ENCODE measurements at places on chromosomes 7 and 10.

- no peaks in the 10 kb centered on the region for H3K4me1 ChIP-seq
- peaks cover 9% of the 10 kb centered on the region for H3K27me3 ChIP-seq
- DNase-seq = no peak
- H3K4me3 ChIP-seq = no peak overlapping the region
- no peaks in the 10 kb centered on the region for H3K36me3 ChIP-seq
Measured at GRCh38 chr7:78080811-78081210, 282.2 kb downstream of the PHTF2 start.

- H3K27me3 ChIP-seq = peaks cover 9% of the 10 kb centered on the region
- H3K4me3 ChIP-seq = peak overlapping the region; percentile 80
- peak overlapping the region; percentile 27 for H3K27ac ChIP-seq
- peaks cover 15% of the 10 kb centered on the region for H3K36me3 ChIP-seq
Measured at GRCh38 chr7:149625340-149625946, 127.8 kb upstream of the ZNF746 start.

- H3K36me3 ChIP-seq = no peaks in the 10 kb centered on the region
- H3K27ac ChIP-seq = no peak overlapping the region
- peaks cover 19% of the 10 kb centered on the region for H3K27me3 ChIP-seq
Measured at GRCh38 chr10:10362800-10363199, 654.9 kb upstream of the CELF2 start.

GRCh38 chr7:66920256-66920655 is 769 bp upstream of the TMEM248 start:
- peak overlapping the region; percentile 99 for H3K4me3 ChIP-seq
- peaks cover 4% of the 10 kb centered on the region for H3K27me3 ChIP-seq
- H3K27ac ChIP-seq = peak overlapping the region; percentile 99
- peaks cover 38% of the 10 kb centered on the region for H3K4me1 ChIP-seq

DNA sequence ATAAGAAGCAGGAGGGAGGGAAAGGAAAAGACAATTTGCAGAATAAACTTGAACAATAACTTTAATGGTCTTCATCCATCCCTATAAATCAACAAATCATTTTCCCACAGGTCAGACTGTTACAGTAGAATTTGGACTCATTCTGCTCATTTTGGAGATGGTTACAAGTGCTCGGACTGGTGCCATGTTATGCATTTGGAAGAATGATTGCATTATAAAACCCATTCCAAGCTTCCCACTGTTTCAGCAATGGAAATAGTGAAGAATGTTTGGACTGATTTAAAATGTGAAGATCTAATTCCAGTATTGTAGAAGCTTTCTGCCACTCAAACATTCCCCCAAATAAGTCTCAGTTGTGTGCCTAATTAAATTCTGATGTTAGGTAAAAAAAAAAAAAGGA is 99.7 kb upstream of the ZEB1 start:
- H3K27ac ChIP-seq = no peak overlapping the region
- H3K36me3 ChIP-seq = no peaks in the 10 kb centered on the region
- no peaks in the 10 kb centered on the region for H3K4me1 ChIP-seq
- no peak overlapping the region for H3K4me3 ChIP-seq

GRCh38 chr7:98681511-98681910 is 64.4 kb downstream of the NPTX2 start:
- peaks cover 2% of the 10 kb centered on the region for H3K36me3 ChIP-seq
- H3K4me3 ChIP-seq = no peak overlapping the region
- H3K27me3 ChIP-seq = peaks cover 11% of the 10 kb centered on the region
- H3K4me1 ChIP-seq = no peaks in the 10 kb centered on the region
- DNase-seq = no peak

- no peak overlapping the region for H3K27ac ChIP-seq
- peak; percentile 75 for DNase-seq
- no peak overlapping the region for H3K4me3 ChIP-seq
- H3K27me3 ChIP-seq = peaks cover 5% of the 10 kb centered on the region
Measured at GRCh38 chr7:130961128-130961601, 227.2 kb upstream of the KLF14 start.

DNA sequence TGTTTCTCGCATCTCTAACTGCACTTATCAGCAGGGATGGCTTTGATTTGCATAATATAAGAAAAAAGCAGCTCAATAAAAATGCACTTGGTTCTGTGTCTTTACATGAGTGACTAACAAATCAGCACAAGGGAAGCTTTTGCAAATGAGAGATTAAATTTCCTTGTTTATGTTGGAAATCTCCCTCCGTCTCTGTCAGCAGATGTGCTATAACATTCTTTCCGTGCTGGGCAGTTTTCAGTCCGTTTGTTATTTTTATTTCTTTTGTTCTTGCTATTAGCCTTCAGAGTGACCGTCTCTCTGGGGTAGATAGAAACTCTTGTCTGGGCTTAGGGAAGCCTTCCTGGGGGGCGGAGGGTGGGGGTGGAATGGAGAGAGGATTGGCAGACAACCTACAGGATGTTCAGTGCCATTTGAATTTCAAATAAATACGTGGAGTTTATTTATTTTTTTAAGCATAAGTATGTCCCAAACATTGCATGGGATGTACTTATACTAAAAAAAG is 96.0 kb downstream of the GATA3 start:
- H3K27ac ChIP-seq = no peak overlapping the region
- H3K4me3 ChIP-seq = no peak overlapping the region
- H3K27me3 ChIP-seq = peaks cover 2% of the 10 kb centered on the region
- H3K4me1 ChIP-seq = peaks cover 2% of the 10 kb centered on the region
- H3K36me3 ChIP-seq = no peaks in the 10 kb centered on the region

DNA sequence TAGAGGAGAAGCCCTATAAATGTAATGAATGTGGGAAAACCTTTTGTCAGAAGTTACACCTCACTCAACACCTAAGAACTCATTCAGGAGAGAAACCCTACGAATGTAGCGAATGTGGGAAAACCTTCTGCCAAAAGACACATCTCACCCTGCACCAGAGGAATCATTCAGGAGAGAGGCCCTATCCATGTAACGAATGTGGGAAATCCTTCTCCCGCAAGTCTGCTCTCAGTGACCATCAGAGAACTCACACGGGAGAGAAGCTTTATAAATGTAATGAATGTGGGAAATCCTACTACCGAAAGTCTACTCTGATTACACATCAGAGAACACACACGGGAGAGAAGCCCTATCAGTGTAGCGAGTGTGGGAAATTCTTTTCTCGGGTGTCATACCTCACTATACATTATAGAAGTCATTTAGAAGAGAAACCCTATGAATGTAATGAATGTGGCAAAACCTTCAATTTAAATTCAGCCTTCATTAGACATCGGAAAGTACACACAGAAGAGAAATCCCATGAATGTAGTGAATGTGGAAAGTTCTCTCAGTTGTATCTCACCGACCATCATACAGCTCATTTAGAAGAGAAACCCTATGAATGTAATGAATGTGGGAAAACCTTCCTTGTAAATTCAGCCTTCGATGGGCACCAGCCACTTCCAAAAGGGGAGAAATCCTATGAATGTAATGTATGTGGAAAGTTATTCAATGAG is 18.9 kb downstream of the RBAK start:
- no peak overlapping the region for H3K4me3 ChIP-seq
- peaks cover 97% of the 10 kb centered on the region for H3K36me3 ChIP-seq
- H3K27ac ChIP-seq = no peak overlapping the region
- H3K27me3 ChIP-seq = no peaks in the 10 kb centered on the region
- H3K4me1 ChIP-seq = no peaks in the 10 kb centered on the region

DNA sequence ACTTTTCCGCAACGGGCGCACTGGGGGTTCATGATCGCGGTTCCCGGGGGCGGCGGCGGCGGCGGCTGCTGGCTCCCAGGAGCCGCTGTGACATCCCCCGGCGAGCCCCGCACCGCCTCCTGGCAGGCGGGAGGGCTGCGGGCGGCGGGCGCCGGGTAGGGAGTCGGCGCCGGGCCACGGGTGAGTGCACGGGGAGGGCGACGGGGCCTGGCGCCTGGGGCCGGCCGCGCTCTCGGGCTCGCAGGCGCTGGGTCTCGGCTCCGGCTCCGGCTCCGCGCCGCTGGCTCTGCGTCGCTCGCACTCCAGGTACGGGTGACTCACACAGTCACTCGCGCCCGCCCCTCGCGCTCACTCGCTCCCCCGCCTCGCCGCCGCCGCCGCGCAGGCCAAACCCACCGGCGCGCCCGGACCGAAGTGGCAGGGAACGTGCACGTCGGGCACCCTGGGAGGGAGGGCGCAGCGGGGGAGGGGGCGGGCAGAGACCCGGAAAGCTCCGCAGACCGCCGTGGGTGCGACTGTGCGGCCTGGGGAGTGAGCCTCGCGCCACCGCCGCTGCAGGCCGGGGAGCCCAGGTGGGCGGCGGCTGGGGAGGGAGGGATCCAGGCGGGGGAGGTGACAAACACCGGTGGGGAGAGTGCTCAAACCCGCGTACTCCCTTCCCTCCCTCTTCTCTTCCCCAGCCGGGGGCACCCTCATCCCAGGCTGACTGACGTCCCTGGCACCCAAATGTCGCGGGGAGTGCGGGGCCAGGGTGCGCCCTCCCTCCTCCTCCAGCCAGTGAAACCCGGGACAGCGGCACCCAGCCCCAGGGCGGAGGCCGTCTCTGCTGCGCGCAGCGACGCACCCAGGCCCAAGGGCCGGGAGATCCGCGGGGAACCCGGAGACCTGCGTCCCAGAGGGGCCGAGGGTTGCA is 276.9 kb upstream of the NEBL start:
- H3K4me3 ChIP-seq = peak overlapping the region; percentile 70
- H3K27me3 ChIP-seq = peaks cover 64% of the 10 kb centered on the region
- DNase-seq = peak; percentile 46
- H3K36me3 ChIP-seq = no peaks in the 10 kb centered on the region

- H3K36me3 ChIP-seq = no peaks in the 10 kb centered on the region
- no peak overlapping the region for H3K27ac ChIP-seq
- H3K4me1 ChIP-seq = no peaks in the 10 kb centered on the region
- DNase-seq = no peak
Measured at GRCh38 chr10:34905200-34905927, 90.3 kb upstream of the PARD3 start.

GRCh38 chr10:5592070-5592469 is 67.3 kb downstream of the CALML3 start:
- H3K4me1 ChIP-seq = peaks cover 3% of the 10 kb centered on the region
- H3K27me3 ChIP-seq = peaks cover 11% of the 10 kb centered on the region

- peaks cover 2% of the 10 kb centered on the region for H3K27me3 ChIP-seq
- no peaks in the 10 kb centered on the region for H3K36me3 ChIP-seq
- no peak overlapping the region for H3K4me3 ChIP-seq
- peaks cover 8% of the 10 kb centered on the region for H3K4me1 ChIP-seq
Measured at GRCh38 chr7:158010961-158011693, 576.5 kb downstream of the PTPRN2 start.

DNA sequence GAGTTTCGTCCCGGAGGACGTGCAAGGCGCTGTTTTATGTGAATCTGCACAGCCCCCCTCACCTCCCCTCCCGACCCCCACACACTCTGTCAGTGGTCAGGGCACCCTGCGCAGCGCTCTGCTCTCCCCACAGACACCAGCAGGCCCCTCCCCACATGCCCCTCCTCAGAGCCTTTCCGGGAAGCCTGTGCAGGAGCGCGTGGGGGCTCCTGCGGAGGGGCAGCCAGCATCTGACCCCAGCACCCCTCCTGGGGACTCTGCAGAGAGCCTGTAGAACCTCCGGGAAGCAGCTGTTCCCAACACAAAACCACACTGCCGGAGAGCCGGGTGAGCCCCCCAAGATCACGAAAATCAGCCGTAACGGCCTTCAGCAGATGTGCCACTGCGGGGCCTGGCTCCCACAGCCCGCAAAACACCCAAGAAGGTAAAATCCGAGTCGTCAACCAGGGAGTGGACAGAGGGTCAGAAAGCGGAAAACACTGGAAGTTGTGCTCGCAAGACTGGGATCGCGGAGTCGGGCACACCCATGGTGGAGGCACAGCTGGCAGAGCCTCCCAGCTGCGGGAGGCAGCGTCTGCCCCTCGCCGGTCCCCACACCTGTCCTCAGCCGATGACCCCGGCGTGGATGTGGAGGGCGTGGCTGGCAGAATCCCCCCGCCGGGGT is 53.8 kb upstream of the PDGFA start:
- no peak for DNase-seq
- H3K36me3 ChIP-seq = peaks cover 31% of the 10 kb centered on the region
- H3K27me3 ChIP-seq = no peaks in the 10 kb centered on the region
- H3K27ac ChIP-seq = no peak overlapping the region
- H3K4me3 ChIP-seq = no peak overlapping the region

GRCh38 chr10:20535897-20536881 is 360.9 kb downstream of the NEBL start:
- H3K4me1 ChIP-seq = no peaks in the 10 kb centered on the region
- no peak for DNase-seq
- H3K27ac ChIP-seq = no peak overlapping the region
- no peak overlapping the region for H3K4me3 ChIP-seq

- DNase-seq = no peak
- H3K4me3 ChIP-seq = no peak overlapping the region
- H3K4me1 ChIP-seq = peaks cover 6% of the 10 kb centered on the region
- H3K27me3 ChIP-seq = no peaks in the 10 kb centered on the region
Measured at GRCh38 chr7:143325240-143325639, 9.3 kb downstream of the CLCN1 start.

DNA sequence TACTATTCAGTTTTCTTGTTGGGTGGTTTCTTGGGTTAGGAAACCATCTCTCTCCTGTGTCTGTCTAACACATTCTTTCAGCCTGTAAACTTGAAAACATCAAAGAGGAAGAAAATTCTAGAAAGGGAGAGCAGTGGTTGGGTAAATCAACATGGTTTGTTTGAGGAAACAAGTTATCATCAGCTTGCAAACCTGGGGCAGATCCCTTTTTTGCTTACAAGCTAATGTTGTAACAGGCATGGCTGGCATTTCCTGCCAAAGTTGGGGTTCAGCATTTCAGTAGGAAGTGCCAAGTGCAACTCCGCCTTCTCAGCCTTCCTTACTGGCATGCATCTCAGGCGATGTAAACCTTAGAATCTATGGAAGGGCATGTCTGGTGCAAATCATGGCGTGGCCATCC is 112.6 kb downstream of the EEPD1 start:
- peaks cover 12% of the 10 kb centered on the region for H3K4me1 ChIP-seq
- H3K36me3 ChIP-seq = no peaks in the 10 kb centered on the region
- no peak overlapping the region for H3K27ac ChIP-seq
- H3K27me3 ChIP-seq = no peaks in the 10 kb centered on the region
- H3K4me3 ChIP-seq = no peak overlapping the region

GRCh38 chr7:22831602-22832305 is 9.1 kb upstream of the TOMM7 start:
- no peak overlapping the region for H3K4me3 ChIP-seq
- no peak overlapping the region for H3K27ac ChIP-seq
- DNase-seq = no peak
- H3K4me1 ChIP-seq = no peaks in the 10 kb centered on the region
- no peaks in the 10 kb centered on the region for H3K36me3 ChIP-seq

GRCh38 chr10:4813496-4813895 is 12.5 kb upstream of the AKR1E2 start:
- DNase-seq = no peak
- H3K4me3 ChIP-seq = no peak overlapping the region
- H3K27ac ChIP-seq = no peak overlapping the region
- no peaks in the 10 kb centered on the region for H3K36me3 ChIP-seq
- no peaks in the 10 kb centered on the region for H3K4me1 ChIP-seq

Data from activated naive CD8-positive, alpha-beta T cell treated with anti-CD3 and anti-CD28 coated beads, Interleukin-2, amount 50 U/mL, for 24 hours (primary cell).